ENCODE measurements at places on chromosomes 3 and 15.

DNA sequence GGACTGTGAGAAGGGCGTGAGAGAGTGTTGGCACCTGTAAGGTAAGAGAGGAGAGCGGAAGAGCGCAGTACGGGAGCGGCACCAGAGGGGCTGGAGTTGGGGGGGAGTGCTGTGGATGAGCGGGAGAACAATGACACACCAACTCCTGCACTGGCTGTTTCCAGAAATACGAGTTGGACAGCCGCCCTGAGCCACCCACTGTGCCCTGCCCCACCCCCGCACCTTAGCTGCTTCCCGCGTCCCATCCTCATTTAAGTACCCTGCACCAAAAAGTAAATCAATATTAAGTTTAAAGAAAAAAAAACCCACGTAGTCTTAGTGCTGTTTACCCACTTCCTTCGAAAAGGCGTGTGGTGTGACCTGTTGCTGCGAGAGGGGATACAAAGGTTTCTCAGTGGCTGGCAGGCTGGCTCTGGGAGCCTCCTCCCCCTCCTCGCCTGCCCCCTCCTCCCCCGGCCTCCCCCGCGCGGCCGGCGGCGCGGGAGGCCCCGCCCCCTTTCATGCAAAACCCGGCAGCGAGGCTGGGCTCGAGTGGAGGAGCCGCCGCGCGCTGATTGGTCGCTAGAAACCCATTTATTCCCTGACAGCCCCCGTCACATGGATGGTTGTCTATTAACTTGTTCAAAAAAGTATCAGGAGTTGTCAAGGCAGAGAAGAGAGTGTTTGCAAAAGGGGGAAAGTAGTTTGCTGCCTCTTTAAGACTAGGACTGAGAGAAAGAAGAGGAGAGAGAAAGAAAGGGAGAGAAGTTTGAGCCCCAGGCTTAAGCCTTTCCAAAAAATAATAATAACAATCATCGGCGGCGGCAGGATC lies at the start of gene SOX2:
TSS of gene SOX2 (plus strand) at position 601 of the 811 bp plus-strand sequence. CDS start 436 bp downstream, outside the sequence.
- peak; percentile 88 for DNase-seq

- DNase-seq = no peak
Measured at GRCh38 chr15:31004220-31004733, 12.8 kb upstream of the MTMR10 start.

- DNase-seq = no peak
Measured at GRCh38 chr3:73292220-73292619, 230.8 kb downstream of the EBLN2 start.

GRCh38 chr3:66037986-66038369 lies 740 bp downstream of the MAGI1 start:
- no peak for DNase-seq

- no peak for DNase-seq
Measured at GRCh38 chr15:27396996-27397395, 426.0 kb downstream of the GABRG3 start.

DNA sequence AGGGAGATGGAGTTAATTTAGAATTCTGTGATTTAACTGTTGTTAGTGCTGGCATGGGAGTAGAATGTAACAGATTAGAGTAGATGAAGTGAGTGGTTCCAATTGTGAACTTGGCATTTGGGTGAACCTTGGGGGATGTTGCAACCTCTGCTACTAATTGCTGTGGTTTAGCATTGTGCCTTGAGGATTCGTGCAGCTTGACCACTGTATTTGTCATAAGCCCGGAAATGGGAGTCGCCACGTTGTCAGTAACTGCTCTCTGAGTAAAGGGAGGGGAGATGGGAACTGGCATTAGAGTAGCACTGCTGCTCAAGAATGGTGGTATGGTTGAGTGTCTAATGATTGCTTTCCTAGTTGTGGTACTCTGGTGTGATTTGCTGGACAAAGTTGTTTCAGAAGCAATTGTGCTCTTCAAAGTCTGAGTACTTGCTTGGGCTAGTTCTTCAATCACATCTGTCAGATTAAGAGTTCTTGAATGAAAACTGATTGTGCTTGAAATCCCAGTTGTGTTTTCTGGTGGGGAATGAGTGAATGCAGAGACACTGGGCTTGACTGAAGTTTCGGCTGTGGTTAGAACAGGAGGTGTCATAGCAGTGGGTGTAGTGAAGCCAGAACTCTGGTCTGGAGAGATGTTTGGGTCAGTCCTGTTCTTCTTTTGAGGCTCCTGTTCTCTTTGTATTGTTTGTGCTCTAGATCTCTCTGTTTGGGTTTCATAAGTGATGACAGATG lies 15.4 kb downstream of the IGSF10 start:
- DNase-seq = no peak

DNA sequence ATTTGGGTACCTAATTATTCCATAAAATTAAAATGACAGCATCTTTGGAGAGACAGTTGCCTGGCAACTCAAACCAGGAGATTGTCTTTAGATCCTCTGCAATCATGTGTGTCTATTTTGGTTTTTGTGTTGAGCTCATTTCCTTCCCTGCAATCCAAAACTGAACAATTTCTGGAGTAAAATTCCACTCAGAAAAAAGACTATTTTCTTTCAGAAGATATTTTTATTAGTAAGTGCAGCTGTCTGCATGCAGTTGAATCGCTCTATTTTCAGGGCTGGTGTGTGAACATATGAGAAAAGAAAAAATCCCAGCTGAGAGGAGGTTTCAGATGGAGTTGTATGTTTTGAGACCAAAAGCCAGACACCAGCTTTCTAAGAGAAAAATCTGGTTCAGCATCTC lies 41.9 kb upstream of the DYNC1LI1 start:
- no peak for DNase-seq

DNA sequence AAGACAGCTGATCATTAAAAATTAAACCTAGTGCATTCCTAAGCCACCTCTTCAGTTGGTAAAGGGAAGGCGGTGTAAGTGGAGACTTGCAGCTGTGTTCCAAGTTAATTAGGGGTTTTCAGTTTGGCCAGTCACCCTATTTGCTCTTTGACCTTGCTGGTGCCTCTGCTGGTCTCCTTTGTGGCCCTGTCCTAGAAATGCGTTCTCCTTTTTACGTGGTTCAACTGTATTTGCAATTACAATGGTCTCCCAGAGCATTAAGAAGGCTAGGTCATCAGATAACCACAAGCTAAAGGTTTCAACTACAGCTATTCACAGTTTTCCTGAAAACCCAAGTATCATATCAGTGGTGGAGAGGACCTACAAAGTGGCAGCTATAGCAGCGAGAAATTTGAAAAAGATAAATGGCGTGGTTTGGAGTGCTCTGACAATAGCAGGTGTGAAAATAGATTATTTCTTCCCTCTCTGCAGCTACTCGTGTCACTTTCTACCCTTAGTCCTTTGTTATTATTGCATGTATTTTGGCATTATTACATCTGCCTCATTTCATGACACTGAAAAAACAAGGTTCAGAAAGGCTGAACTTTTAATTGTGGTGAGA lies 203.5 kb upstream of the TBC1D5 start:
- no peak for DNase-seq

GRCh38 chr15:64460724-64461720 lies 644 bp downstream of the ZNF609 start:
- DNase-seq = peak; percentile 66

DNA sequence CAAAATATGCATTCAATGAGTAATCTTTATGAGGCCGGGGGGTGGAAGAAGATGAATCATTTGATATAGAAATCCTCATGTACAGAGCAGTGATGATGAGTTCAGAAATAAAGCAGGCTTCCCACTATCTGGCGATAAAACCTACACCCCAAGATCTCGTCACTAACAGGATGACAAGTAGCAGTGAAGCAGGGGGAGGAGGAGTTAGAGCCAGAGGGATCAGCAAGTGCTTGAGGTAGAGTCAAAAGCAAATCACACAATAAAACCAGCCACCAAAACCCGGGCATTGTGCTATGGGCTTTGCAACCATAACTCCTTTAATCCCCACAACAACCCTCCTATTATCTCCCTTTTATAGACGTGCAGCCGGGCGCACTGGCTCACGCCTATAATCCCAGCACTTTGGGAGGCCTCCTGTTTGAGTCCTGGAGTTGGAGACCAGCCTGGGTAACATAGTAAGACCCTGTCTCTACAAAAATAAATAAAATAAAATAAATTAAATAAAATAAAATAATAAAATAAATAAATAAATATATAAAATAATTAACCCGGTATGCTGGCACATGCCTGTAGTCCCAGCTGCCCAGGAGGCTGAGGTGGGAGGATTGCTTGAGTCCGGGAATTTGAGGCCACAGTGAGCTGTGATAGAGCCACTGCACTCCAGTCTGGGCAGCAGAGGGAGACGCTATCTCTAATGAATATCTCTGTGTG lies 53.0 kb downstream of the STARD5 start:
- no peak for DNase-seq

GRCh38 chr3:133547432-133548041 lies 25.9 kb upstream of the CDV3 start:
- no peak for DNase-seq

DNA sequence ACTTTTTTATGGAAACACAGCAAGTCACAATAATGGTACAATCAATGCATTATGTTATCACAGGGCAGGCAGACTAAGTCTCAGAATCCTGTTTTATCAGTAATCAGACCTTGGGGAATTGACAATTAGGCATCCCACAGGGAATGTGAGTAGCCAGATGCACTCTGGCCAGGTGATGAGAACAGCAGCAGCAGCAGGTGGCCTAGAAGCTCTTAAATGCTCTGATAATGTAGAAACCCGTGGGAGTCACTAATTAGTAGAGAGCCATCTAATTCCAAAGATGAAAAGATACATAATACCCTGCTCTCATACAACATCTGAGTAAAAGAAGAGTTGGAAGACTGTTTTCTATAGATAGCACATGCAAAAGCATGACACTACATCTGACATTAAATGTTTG lies 12.6 kb downstream of the CEP152 start:
- DNase-seq = peak; percentile 38

DNA sequence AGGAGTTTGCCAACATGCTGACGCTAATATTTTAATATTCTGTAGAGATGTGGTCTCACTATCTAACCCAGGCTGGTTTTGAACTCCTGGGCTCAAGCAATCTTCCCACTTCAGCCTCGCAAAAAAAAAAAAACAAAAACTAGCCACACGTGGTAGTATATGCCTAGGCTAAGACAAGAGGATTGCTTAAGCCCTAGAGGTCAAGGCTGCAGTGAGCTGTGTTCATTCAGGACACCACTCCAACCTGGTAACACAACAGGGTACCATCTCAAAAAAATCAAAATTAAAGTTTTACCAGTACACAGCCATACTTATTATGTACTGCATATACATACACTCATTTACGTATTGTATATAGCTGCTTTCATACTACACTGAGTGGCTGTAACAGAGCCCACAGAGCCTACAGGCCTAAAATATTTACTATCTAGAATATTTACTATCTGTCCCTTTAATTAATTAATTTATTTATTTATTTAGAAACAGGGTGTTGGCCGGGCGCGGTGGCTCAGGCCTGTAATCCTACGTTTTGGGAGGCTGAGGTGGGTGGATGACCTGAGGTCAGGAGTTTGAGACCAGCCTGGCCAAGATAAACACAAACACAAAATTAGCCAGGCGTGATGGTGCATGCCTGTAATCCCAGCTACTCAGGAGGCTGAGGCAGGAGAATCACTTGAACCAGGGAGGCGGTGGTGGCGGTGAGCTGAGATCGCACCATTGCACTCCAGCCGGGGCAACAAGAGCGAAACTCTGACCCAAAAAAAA lies 23.2 kb downstream of the SMARCC1 start:
- DNase-seq = no peak

DNA sequence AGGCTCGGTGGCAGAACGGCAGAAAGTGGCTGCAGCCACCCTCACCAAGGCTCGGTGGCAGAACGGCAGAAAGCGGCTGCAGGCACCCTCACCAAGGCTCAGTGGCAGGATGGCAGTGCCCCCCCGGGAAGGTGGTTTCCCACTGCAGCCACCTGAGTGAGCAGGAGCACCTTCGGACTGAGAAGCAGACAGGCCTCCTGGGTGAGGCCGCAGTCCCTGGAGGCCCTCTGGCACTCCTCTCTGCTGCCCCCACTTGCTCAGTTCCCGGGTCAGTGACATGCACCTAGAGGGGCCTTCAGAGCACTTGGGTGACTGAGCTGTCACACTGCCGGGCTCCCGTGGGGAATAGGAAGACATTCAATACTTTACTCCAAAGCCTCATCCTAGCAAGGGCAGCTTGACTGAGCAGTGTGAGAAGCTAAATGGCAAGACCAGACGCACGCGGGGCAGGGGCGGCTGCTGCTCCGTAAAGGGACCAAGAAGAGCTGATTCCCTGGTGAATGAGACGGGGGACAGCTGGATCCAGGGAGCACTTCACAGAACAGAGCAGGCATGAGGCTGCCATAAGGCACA lies 62.7 kb downstream of the PCSK6 start:
- no peak for DNase-seq

DNA sequence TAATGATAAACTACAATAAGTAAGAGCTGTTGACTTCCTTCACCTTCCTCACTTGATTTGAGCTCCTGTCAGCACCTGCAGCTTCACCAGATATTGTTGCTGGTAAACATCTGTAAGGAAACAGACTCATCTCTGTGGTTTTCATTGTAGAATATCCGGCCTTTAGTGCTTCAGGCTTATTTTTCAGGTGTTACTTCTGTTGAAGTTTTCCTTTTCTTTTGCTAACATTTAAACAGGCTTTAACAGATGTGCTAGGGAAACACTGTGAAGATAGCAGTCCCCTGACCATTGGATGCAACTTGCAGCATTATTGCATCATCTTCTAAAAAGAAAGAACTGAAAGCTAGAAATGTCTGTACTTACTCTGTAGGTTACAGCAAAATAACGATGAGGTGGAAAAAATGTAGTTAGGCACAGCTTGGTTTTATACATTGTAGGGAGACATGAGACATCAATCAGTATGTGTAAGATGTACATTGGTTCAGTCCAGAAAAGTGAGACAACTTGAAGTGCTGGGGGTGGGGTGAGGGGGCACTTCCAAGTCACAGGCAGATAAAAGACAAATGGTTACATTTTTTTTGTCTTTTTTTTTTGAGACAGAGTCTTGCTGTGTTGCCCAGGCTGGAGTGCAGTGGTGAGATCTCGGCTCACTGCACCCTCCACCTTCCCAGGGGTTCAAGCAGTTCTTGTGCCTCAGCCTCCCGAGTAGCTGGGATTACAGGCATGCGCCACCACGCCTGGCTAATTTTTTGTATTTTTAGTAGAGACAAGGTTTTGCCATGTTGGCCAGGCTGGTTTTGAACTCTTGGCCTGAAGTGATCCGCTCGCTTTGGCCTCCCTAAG lies 10.2 kb downstream of the EDEM1 start:
- no peak for DNase-seq

DNA sequence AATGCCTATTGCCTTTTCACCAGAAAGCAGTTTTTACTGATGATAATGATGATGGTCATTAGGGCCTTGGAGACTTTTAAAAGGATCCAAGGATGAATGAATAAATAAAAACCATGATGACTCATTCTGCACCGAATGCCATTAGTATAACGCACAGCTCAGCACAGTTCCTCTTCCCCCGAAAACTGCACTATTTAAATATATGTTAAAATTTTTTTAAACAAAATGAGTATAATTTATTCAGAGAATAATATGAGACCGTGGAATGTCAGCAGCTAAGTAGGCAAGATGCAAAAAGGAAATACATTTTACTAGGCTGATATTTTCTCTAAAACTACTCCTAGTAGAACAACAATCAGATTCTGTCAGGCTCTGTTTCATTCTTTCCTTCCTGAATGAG lies 83.4 kb upstream of the NANOGP8 start:
- DNase-seq = no peak
